ENCODE measurements at places on chromosomes 6 and 20. TPM values are rescaled to one million over a fixed set of nuclear protein-coding genes. Genes with fewer than 3 reads are reported as not detected.

The BTBD9 gene
- 6.9 TPM for total RNA-seq

The VSTM2L gene
- 1.4 TPM for total RNA-seq

The PTCRA gene
- not detected for total RNA-seq

The CDSN gene
- total RNA-seq, result not detected

The C6orf58 gene
- total RNA-seq, result 0.21 TPM

The KCNK17 gene
- total RNA-seq, result not detected

The OR2H1 gene
- not detected for total RNA-seq

The FAM217A gene
- total RNA-seq, result not detected

The BANF2 gene
- not detected for total RNA-seq

The SPATS1 gene
- total RNA-seq, result not detected

The HELZ2 gene
- 17.1 TPM for total RNA-seq

The HSPA1A gene
- 1.2 TPM for total RNA-seq

The SALL4 gene
- total RNA-seq, result 0.02 TPM
